ENCODE measurements at places on chromosomes 7 and 10.
A peak's percentile ranks its signal among the peaks of the same experiment; 100 is the strongest.

DNA sequence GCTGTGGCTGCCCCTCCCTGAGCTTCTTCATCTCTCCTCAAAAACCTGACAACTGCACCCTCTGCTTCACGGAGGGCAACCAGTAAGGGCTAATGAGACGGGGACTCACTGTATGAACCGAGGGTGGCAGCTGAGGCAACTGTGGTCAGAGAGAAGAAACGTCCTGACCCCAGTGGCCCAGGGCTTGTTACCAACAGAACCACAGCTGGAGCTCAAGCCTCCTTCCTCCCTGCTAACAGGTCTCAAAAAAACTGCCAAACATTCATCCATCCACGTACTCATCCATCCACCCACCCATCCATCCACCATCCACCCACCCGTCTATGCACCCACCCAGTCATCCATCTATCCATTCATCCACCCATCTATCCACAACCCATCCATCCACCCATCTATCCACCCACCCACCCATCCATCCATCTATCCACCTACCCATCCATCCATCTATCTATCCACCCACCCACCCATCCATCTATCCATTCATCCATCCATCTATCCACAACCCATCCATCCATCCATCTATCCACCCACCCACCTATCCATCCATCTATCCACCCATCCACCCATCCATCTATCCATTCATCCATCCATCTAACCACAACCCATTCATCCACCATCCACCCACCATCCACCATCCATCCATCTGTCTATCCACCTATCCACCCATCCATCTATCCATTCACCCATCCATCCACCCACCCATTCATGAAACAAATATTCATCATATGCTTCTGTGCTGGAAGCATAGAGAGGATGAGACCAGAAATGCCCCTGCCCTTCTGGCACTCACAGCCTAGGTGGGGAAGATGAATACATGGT, 111.7 kb downstream of the PDGFA start:
- no peak for DNase-seq

DNA sequence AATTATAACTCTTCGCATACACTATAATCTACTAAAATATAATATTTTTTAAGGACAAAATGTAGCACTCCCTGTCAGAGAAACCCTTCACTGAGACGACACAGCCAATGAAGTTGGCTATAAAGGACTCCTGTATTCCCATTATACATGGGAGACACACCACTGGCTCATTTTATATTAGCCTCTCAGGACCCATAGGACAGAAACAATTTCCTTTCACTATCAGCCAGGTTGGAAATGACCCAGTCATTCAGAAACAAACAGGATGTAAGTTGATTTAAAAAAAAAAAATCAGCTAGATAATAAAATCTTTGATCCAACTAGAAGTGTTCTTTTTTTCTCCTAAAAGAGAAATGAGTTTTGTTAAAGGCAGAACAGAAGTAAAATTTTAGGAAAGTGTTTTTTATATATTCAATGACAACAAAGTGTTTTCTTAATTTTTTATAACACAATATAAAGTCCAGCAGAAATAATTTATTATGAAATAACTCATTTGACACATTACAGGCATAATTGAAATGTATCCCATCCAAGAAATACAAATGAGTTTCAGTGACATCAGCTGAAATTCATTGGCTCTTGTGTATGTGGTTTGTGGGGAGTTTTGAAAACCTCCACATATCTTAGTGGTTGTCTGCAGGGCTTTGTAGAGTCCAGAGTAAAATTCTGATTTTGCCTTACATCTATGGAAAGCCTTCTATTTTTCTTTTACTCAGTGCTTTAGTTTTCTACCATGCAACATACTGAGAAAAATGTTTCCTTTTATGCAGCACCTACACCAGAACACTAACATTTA, 64.1 kb downstream of the CTTNBP2 start:
- no peak for DNase-seq

GRCh38 chr7:24038993-24039392, 245.0 kb upstream of the NPY start:
- no peak for DNase-seq

GRCh38 chr10:90960355-90960814, 39.5 kb upstream of the ANKRD1 start:
- no peak for DNase-seq

- DNase-seq, result no peak
These were observed 14.3 kb downstream of the CPED1 start for GRCh38 chr7:121002757-121003200.

DNA sequence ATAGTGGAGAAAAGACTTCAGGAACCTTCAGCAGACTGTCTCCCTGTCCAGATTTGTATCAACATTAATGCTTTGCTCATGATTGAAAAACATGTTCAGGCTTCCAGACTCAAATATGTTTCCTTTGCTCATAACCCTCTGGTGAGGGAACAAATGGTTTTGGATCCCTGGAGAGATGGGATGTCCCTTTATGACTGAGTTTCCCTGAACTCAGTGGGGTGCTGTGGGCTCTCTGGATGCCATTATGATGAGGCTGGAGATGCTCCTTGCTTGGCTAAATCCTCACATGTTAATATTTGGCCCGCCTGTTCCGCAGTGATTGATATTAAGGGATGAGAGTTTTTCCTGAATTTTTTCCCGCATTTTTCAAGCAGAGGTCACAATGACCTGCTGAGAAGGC, 749.4 kb downstream of the SUGCT start:
- no peak for DNase-seq

DNA sequence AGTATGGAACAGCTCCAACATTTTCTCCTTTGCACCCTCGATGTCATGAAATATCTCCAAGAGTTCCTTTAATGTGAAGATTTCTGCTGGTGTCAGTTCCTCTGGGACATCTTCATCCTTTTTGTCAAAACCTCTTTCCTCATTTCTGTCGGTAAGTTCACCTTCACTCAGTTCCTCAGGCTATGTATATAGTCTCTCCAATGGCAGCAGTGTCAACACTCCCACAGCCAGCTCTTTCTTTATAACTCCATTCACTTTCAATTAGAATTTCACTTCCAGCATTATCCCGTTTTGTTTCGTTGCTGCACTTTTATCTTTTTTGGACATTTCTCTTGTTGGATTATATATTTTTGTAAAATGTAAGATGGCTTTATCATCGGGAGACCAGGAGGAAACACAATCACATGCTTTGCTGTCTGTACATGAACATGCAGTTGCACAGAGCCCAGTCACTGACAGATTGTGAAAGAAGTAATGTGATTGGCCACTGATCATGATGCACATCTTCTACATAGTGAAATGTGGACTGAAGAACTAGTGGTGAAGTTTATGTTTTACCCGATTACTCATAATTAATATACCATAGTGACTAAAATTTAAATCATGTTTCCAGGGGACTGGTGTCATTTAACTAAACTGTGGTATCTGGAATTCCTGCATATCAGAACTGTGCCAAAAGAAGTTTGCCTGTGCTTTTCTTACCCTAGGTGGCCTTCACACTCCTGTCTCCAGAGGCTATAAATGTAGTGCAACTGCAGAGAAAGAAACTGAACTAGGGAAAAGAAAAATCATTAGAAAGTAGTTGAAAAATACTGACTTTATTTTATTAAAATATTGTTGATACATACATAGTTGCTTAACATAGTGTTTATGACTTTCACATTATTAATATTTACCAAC, 289.6 kb downstream of the PPP1R3A start:
- no peak for DNase-seq

- no peak for DNase-seq
These were observed 81.0 kb downstream of the MKI67 start for GRCh38 chr10:128044961-128045832.

- no peak for DNase-seq
These were observed 1.7 kb upstream of the UPP1 start for GRCh38 chr7:48087349-48087748.

- DNase-seq, result no peak
These were observed 80.8 kb upstream of the SMIM30 start for GRCh38 chr7:113199136-113199535.

GRCh38 chr10:33901166-33901565, 566.7 kb upstream of the NRP1 start:
- no peak for DNase-seq

GRCh38 chr7:7641129-7641663, 644 bp downstream of the UMAD1 start:
- no peak for DNase-seq

DNA sequence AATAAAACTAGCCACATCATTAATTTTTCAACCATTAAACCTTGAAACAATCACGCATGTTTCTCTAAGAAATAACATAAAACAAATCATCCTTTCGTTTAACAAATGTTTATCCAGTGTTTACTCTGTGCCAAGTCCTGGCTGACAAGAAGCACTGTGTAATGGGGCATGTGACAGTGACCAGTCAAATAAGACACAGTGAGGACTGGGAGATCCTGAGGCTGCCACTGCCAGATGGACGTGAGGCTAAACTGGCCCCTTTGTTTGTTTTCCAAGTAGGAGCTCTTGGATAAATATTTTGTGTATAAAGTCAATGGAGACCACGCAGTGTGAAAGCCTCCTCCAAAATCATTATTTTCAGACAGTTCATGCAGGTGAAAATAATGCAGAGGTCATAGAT, 626.2 kb downstream of the SUGCT start:
- DNase-seq, result no peak

GRCh38 chr10:121027371-121027770, 176.2 kb downstream of the WDR11 start:
- DNase-seq, result no peak

- DNase-seq, result no peak
These were observed 8.5 kb downstream of the LRRC18 start for GRCh38 chr10:48931188-48931587.

GRCh38 chr10:114289096-114289436, 50.0 kb downstream of the VWA2 start:
- no peak for DNase-seq

- DNase-seq, result no peak
These were observed 123.0 kb upstream of the CTBP2 start for GRCh38 chr10:125283191-125283835.

DNA sequence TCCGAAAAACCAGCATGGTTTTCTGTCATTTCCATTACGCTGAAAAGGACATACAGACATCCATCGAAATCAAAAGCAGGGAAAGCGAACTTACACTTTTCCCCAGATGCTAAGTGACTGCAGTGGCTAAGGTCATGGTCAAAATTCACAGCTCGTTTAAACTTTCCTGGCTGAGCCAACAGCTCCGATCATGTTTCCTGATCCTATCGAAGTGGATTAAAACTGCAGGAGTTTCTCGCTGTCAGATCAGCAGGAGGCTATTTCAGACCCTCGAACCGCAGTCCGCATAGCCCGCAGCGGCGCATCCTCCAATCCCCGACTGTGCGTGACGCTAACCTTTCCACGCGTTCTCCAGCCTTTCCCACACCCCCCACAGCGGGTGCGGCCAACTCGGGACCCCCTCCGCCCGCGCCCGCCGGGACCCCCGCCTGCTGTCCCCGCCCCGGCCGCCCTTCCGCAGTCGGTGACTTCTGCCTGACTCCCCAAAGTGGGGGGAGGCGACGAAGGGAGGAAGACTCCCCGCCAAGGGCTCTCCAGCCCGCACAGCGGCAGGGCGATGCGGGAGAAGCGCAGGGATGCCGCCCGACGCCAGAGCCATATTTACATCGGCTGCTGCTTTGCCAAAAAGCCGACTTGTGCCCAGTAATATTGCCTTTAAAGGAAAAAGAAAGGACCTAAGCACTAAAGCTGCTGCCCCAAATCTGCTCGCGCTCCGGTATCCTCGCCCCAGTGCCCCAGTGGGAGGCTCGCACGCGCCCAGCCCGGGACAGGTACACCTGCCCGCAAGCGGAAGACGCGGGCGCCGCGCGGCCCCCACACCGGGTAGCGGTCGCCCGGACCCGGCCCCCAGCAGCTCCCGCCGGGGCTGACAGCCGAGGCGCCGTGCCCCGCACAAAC, 1.2 kb downstream of the PIP4K2A start:
- peak; percentile 44 for DNase-seq

DNA sequence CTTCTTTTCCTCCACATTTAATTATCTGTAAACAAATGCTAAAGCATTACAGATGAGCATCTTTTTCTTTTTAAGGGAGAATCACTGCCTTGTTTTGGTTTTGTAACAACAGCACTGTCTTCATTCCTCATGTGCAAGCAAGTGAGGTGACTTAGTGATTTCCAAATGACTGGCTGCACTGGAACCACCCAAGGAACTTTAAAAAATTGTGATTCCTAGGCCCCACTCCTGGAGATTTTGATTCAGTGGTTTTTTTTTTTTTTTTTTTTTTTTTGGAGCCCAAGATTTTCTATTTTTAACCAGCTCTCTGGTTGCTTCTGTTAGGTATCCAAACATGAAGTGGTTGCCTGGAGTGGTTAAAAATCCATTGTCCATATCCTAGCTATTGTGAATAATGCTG, 176.2 kb downstream of the LRMDA start:
- no peak for DNase-seq

DNA sequence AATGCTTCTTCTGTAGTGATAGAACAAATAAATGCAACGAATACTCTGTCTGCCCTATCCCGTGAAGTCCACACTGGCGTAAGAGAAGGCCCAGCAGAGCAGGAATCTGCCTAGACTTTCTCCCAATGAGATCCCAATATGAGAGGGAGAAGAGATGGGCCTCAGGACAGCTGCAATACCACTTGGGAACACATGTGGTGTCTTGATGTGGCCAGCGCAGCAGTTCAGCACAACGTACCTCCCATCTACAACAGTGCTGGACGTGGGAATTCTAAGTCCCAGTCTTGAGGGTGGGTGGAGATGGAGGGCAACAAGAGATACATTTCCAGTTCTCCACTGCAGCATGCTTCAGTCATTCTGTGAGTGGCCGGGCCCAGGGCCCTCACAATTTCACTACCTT, 45.8 kb downstream of the FIGNL1 start:
- no peak for DNase-seq

DNA sequence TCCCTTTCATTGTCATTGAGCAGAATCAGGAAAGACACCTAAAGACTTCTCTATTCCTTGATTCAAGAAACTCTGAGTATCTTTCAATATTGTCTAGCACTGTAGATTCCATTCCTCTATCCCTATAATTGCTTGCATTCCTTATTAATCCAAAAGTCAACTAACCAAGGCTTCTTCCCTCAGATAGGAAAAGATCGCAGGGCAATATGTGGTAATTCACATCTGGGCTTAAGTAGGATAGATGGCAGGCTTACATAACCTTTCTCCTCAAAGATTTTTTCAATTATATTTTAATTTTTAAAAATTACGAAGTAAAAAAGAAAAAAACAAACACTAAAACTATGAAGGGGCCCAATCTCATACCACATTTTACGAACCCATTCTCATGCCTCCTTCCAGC, 7.1 kb upstream of the ARHGAP21 start:
- DNase-seq, result no peak

GRCh38 chr7:30253796-30254165, 30.6 kb upstream of the ZNRF2 start:
- no peak for DNase-seq

GRCh38 chr7:142642316-142642715, 107.0 kb upstream of the PRSS1 start:
- no peak for DNase-seq

DNA sequence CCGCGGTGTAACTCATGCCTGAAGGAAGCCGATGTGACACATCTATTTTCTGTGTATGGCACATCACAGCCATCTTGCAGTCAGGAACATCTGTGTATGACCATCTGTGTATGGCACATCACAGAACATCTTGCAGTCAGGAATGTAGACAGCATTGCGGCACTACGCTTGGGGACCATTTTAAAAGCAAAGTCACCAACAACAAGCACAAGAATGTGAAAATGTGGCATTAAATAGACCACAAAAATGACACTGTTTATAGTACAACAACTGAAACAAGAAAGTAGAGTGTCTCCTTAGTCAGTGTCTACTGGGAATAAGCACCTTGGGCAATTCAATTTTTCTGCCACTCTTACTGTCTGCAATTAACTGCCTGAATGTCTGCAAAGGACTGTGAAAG, 124.4 kb downstream of the HGF start:
- no peak for DNase-seq

- DNase-seq, result no peak
These were observed 3.1 kb upstream of the CPA1 start for GRCh38 chr7:130377178-130377577.

- no peak for DNase-seq
These were observed 127.9 kb downstream of the LHPP start for GRCh38 chr10:124589491-124590041.

All from stimulated activated CD4-positive, alpha-beta T cell treated with anti-CD3 and anti-CD28 coated beads, Interleukin-2, amount 100 ng/mL, for 24 hours (primary cell).